Activated CD8-positive, alpha-beta memory T cell treated with anti-CD3 and anti-CD28 coated beads for 1 hour (primary cell): ENCODE measurements at places on chromosomes 3 and 15.

- no peak for DNase-seq
These were observed 138.8 kb upstream of the HACD2 start for GRCh38 chr3:123723522-123724168.

DNA sequence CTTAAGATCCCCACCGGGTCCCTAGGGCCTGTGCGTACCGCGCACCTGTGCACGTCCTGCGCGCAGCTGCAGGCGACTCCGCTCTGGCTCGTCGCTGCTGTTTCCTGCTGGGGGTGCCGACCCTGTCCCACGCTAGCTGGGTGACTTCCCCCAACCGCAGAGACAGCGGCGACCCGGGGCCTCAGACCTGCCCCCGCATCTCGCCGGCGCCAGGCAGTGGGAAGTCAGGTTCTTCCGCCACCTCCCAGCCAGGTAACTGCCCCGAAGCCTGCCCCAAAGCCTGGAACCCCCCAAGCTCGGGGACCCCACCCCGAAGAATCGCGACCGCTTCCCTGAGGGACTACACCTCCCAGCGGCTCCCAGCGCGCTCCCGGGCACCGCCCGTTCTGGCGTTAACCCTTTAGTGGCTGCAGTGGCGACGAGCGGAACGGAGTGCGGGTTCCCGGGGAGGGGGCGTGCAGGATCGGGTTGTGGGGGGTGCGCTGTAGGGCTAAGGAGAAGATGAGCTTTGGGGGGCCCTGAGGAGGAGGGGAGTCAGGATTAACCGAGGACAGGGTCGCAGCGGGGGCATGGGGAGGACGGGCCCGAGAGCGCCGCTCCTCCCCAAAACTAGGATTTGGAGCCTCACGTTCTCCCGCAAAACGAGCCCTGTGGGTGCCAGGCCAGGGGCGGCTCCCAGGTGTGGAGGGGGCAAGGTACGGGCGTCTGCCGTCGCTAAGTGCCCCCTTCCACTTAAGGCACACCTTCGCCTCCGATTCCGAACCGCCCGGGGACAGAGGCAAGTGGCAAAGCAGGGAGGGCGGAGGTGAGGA is 589 bp downstream of the NEIL1 start:
- DNase-seq = peak; percentile 24

DNA sequence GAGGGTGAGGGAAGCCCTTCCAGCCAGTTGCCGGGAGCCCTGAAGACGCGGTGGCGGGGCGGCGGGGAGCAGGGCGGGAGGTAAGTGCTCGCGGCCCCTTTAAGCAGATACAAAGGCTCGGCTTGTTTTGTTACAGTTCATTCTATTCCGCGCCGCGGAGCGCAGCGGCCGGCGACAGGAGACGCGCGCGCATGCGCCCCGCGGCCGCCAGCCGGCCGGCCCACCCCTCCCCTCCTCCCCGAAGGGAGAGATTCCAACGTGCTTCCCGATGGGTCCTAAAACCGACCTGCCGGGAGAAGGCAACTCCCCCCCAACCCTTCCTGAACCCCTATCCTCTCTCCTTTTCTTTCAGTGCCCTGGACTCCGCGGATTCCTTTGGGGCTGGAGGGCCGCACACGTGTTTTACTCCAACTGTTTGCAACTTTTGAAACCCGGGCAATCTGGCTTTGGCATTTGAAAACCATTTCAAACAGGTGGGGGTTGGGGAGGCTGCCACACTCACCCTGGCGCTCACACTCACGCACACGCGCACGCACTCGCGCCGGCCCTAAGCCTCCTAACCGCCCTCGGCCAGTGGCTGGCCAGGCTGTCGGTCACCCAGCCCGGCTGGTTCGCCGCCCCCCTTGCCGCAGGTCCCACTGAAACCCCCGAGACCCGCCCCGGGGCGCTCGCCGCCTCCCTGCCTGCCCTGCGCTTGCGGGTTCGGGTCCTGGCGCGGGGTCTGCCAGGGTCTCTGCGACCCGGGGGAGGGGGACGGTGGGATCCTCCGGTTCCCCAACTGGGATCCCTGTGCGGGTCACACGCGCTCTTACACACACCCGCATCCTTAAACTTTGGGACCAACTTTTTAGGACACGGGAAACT is at the start of gene MAGI1:
MAGI1 (minus strand) TSS at position 193 of the 864 bp plus-strand sequence. CDS start 610 bp downstream, outside the sequence.
- DNase-seq = no peak

DNA sequence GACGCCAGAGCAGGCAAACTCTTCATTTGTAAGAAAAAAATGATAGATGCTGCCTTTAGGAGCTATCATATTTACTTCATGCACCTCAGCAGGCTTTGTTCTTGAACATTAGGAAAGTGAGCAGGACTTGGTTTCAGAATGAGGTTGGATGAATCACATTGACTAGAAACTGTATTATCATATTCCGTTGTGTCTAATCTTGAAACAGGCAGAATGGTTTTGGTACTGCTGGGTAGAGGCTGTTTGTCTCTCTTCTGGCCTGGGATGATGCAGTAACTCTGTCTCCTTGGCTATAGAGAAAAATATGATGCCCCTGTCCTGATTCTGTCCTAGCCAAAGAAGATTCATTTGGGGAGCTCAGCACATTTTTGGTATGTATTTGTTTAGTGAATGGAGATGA is 344.2 kb upstream of the GRM7 start:
- DNase-seq = no peak

DNA sequence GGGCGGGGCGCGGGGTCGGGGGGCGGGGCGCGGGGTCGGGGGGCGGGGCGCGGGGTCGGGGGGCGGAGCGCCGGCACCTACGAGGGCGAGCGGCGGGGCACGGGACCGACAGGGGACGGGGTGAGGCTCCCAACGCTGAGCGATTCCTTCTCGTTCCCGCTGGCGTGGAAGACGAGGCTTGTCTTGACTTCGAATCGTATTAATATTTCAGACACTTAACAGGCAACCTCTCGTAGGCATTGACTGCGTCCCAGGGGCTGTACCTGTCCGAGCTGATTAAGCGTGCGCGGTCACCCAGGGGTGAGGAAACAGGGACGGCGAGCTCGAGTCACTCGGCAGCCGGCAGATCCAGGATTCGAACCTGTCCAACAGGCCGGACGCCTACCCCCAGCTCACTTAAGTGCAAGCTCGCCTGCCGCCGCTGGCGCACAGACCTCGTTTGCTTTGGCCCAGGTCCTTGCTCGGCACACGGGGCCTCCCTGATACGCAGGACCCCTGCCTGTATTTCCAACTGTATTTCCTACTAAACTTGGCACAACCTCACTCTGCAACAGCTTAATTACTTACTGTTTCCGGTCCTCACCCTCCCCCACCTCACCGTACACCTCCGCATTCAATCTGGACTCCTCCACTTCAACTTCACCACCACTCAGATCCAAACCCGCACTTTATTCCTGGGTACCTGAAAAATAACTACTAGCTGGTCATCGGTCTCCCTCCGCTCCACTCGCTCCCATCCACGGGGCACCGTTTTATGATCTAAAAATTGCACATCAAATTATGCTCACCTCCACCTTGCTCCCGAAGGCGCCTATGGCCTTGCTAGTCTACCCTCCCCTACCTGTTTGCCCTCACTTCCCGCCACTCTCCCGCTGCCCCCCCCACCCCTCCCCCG is 722 bp upstream of the ZXDC start:
- no peak for DNase-seq

DNA sequence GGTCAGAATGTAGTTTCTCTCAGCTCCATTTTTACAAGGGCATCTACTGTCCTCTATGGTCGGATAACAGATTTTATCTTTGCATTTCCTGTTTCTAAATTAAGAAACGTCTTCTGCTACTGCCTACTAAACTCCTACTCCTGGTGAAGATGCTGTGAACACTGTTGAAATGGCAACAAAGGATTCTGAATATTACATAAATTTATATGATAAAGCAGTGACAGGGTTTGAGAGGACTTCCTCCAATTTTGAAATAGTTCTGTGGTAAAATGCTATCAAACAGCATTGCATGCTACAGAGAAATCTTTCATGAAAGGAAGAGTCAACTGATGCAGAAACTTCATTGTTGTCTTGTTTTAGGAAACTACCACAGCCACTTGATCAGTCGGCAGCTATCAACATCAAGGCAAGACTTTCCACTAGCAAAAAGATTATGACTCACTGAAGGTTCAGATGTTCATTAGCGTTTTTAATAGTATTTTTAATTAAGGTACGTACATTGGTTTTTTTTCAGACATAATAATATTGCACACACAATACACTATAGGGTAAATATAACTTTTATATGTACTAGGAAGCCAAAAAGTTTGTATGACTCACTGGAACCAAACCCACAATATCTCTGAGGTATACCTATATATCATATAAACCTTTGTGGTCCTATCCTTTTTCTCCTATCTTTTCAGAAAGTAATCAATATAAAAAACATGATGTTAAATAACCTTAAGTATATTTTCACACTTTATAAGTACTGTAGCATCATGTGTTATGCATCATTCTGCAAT is 156.1 kb downstream of the STAG1 start:
- DNase-seq = no peak

DNA sequence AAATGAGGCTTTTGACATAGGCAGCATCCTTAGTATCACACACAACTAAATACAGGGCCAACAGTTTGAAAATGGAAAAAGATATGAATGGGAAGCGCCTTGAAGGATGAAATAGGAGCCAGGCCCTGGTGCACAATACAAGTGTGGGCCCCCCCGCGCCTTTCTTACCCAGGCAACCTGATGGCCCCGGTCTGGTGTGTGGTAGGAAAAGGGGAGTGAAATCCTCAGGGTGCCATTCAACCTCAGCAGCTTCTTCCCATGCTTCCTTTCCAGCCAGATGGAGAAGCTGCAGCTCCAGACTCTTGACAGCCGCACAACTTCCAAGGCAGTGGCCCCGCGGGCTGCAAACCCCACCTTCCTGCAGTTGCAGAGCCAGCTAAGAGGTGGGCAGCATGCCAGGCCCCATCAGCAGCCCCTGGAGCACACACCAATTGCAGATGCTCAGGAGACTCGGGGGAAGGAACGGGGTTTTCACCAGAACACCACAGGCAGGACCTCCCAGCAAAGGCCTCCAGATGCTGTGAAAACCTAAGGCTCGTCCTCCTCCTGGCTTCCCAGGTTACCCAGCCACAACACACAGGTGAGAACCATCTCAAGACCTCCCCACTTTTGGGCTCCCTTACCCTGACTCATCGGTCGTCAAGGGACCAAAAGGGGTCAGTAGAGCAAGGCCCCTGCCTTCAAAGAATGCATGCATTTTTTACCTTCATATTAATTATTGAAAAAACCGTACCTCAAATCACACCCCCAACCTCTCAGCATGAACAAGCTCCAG is 101.6 kb downstream of the CPN2 start:
- DNase-seq = no peak

GRCh38 chr15:72495007-72495406 is 20.9 kb downstream of the ARIH1 start:
- no peak for DNase-seq

DNA sequence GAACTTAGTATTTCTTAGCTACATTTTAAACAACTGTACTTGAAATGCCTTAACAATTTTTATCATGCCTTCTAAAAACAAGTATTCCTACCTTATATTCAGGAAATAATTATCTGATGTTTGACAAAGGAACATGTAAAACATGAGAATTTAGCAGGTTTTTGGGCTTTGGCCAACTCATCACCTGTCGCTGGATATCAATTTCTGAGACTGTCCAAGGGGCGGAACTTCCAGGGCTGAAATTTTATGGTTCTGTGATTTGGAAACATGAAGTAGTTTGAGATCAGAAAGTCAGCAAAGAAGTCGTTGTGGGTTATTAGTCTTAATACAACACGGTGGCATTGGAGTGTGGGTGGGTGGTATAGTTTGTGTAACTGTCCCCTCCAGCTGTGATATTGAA is 282.2 kb upstream of the LRRN1 start:
- no peak for DNase-seq

DNA sequence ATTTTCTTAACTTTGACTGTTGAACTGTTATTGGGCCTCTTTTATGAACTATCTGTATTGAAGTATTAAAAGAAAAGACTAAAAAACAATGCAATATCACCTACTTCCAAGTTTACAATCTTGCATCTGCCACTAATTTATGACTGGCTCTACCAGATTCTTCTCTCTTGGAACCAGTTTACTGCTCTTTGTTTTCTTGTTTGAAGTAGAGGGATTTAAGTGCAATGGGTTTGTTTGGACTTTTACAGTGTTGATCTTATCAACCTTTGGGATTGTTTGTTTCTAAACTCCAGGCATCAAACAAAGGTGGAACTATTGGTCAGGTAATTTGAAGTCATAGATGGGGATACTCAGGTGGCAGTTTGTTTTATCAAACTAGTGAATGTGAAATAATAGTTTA is 43.0 kb upstream of the MEIS2 start:
- DNase-seq = no peak

DNA sequence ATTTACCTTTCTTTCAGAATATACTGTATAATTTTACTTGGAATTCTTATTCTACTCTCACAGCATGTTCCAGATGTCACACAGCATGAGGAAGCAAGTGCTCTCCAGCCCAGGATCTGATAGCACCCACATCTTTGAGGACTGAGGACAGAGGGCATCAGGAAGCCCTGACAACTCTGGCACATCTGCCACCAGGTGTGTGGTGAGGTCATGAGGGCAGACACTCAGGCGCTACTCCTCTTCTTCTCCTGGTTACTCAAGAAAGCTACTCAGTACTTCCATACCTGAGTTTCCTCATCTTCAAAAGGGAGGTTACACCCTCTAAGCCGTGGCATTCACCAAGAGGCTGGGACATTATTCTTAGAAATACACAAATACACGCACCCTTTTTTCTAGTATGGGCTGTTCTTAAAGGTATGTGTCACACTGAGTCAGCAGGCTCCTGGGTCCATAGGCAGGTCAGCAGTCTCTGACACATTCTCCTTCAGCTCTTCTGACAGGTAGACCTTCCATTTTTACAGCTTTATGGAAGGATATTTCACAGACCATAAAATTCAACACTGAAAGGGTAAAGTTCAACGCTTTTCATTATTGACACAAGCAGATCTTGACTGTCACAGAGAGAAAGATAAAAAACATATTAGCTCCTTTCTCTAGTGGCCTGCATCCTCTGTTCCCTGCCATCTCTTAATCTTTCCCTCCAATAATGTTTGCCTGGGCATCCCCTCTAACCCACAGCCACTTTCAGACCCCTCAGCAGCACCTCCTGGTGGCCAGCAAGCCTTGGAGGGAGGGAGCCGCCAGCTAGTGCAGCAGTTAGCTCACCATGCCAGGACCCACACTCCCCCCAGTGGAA is 103.2 kb upstream of the TJP1 start:
- DNase-seq = no peak

DNA sequence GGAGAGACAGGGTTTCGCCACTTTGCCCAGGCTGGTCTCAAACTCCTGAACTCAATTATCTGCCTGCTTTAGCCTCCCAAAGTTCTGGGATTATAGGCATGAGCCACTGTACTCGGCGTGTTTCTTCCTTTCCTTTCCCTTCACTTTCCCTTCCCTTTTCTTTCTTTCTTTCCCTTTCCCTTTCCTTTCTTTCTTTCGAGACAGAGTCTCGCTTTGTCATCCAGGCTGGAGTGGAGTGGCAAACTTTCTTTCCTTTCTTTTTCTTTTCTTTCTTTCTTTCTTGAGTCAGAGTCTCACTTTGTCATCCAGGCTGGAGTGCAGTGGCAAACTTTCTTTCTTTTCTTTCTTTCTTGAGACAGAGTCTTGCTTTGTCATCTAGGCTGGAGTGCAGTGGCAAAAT is 17.4 kb upstream of the LDHAL6B start:
- no peak for DNase-seq

- no peak for DNase-seq
These were observed 27.1 kb downstream of the DUOX1 start for GRCh38 chr15:45156744-45157455.

GRCh38 chr3:152314677-152315353 is 46.1 kb downstream of the MBNL1 start:
- no peak for DNase-seq

- DNase-seq = no peak
These were observed 186.1 kb upstream of the CNTN6 start for GRCh38 chr3:906739-907138.

- no peak for DNase-seq
These were observed 462.2 kb upstream of the CFAP20DC start for GRCh38 chr3:59512066-59512465.
